ENCODE measurements at places on chromosomes 5 and 9.

DNA sequence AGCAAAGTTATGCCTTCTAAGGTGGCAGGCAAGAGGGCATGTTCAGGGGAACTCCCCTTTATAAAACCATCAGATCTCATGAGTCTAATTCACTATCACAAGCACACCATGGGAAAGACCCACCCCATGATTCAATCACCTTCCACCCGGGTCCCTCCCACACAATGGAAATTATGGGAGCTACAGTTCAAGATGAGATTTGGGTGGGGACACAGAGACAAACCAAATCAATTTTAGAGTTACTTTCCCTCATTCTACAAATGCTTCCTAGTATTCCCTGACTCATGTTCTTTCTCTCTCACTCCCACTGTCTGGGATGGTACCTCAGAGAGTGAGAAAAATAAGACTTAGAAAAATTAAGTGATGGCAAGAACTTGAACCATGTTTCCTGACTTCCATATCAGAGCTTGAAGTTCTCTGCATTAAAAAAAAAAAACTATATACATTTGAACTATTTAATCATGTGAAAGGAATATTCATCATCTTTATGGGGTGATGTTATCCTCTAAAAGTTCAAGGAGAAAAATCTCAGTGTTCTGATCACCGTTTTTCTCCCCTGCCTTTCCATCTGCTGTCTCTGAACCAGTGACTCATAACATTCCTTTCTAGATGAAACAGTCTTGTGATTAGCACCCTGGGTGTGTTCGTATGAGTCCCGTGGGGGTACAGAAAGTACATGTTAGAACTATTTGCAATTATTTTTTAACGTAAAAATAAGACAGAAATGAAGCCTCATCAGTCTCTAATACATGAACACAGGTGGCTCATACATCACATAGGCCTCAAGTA, 282.9 kb downstream of the SLF1 start:
- peak; percentile 34 for DNase-seq

GRCh38 chr5:93071710-93072109, 509.3 kb downstream of the NR2F1-AS1 start:
- no peak for DNase-seq

GRCh38 chr5:151780348-151780747, 8.6 kb downstream of the G3BP1 start:
- no peak for DNase-seq

DNA sequence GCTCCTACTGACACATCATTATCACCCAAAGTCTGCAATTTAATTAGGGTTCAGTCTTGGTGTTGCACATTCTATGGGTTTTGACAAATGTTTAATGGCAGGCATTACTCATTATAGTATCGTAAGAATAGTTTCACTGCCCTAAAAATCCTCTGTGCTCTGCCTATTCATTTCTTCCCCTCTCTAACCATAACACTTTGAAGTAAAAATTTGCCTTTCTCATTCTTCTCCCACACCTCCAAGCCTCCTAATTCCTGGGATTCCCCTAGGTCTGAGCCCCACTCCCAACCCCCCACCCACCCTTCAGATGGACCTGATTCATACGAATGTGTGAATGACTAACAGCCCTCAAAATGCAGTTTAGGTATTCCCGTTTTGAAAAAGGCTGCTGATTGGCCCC, 18.4 kb downstream of the ENC1 start:
- peak; percentile 60 for DNase-seq

DNA sequence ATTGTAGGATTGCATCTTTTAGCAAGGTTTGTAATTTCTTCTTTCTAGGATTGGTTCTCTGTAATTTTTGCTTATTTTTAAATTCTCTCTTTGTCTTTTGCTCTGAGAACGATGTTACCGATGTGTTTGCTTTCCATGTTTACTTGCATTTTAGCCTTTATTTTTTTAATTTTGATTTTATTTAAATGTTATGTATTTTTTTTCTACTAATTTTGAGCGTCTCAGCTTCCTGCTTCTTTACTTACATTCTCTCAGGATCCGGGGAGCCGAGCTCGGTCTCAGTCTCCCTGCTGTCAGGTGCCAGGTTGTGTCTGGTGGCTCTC, 20.9 kb downstream of the ANXA2R start:
- DNase-seq = no peak

DNA sequence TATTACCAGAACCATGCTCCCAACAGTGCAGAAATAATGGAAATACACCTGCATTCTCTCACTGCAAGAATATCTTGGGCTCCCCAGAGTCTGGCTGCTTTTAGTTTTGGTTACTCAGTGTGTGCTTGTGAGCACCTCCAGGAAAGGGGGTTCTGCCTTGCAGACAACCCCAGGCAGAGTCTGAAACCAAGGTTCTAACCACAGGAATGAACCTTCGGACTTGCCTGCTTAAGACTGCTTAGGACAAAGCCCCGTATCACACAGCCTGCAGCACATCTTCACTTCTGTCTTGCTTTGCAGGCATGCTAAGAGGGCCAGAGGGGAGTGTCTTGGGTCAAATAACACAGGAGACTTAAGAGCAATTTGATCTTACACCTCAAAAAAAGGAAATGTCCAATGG, 94.8 kb upstream of the SPATA31C2 start:
- no peak for DNase-seq

- DNase-seq = no peak
Observed at GRCh38 chr5:81180780-81181460, 52.2 kb upstream of the CKMT2 start.

GRCh38 chr5:109693535-109694400, 4.0 kb downstream of the MAN2A1 start:
- DNase-seq = no peak

GRCh38 chr5:54837093-54837492, 148.3 kb downstream of the ESM1 start:
- no peak for DNase-seq

- DNase-seq = no peak
Observed at GRCh38 chr5:95887977-95888376, 65.5 kb upstream of the GLRX start.

- DNase-seq = no peak
Observed at GRCh38 chr9:9914174-9914573, 698.6 kb downstream of the PTPRD start.

GRCh38 chr9:131272212-131272611, 4.1 kb downstream of the FAM78A start:
- no peak for DNase-seq

- DNase-seq = no peak
Observed at GRCh38 chr9:97316904-97317303, 9.4 kb downstream of the CCDC180 start.

DNA sequence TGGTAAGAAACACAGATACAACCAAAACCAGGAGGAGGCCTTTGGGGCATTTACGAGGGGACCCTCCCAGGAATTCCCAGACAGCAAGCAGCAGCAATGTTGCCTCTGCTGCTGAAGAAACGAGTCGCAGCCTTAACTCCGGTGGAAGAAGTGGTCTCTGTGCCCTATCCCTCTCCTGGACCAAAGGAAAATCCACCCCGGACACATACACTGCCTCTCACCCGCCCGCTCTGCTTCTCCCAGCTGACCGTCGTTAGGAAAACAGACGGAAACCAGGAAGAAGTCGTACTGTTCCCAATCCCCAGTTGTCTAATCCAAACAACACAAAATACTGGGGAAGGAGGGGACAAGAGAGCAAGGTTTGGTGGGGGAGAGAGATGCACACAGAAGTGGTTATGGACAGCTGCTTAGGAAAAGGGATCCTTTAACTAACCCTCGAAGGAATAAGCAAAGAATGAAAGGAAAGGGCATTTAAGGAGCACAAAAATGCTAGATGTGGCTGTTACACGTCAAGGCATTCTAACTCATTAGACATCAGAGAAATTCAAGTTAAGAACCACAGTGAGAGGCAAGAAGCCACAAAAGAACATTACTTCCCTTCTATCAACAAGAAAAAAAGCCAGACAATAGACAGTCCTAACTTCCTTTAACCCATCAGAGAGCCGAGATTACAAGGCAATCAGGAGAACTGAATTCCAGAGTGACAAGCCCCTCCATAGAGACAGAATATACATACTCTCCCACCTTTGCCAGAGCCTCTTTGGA, 71.9 kb downstream of the ACTL7B start:
- no peak for DNase-seq

- no peak for DNase-seq
Observed at GRCh38 chr5:102582696-102583095, 83.9 kb upstream of the SLCO6A1 start.

DNA sequence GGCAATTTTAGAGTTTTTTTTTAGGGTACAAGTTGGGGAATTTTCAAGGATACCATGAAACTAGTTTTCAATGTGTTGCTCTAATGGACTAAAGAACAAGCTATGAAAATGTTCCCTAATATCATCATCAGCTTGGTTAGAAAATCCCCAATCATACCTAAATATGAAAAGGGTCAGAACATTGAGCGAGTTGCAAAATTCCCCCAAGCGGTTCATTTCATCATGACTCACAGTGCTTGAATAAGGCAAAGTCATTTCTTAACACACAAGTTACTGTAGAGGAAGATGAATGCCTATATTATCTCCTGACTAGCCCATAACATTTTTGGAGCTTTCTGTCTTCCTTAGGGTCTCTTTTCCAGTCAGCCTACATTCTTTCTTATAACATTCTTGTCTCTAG, 62.7 kb downstream of the ST8SIA4 start:
- peak; percentile 81 for DNase-seq

- no peak for DNase-seq
Observed at GRCh38 chr5:14742498-14742897, 78.0 kb downstream of the OTULIN start.

- no peak for DNase-seq
Observed at GRCh38 chr5:123387313-123387712, 35.9 kb downstream of the CEP120 start.

- DNase-seq = no peak
Observed at GRCh38 chr5:116650544-116650943, 75.9 kb upstream of the SEMA6A start.

DNA sequence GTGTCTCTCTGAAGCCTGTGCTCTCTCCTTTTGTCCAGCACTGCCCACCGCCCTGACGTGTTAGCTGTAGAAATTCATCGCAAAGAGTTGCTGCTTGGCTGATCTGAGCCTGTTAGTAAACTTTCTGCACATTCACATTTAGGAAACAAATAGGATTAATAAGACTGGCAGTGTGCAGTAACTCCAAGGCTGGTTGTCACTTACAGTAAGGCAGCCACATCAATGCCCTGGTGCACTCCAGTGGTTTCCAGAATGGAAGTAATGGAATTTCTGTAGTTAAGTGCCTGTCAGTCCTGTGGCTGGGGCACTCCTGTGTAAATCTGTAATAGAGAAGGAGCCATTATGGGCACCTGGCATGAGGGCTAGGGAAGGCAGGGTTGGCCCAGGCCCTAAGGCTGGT, 70.6 kb downstream of the DOCK2 start:
- DNase-seq = no peak
